ENCODE measurements at places on chromosomes 5 and 9. TPM values are rescaled to one million over a fixed set of nuclear protein-coding genes. Genes with fewer than 3 reads are reported as not detected.

The SLCO6A1 gene
- total RNA-seq = not detected

The NDUFS6 gene
- total RNA-seq = 13.2 TPM

The NR5A1 gene
- total RNA-seq = not detected

The KIF27 gene
- total RNA-seq = 13.3 TPM

The GDF9 gene
- 0.54 TPM for total RNA-seq

The TTLL11 gene
- total RNA-seq = 22.1 TPM
